ENCODE measurements at places on chromosomes 4 and X.

- DNase-seq = no peak
These were observed 171.4 kb downstream of the SH3KBP1 start for GRCh38 chrX:19715711-19716638.

GRCh38 chrX:103687073-103687695, 685 bp upstream of the MORF4L2 start:
- DNase-seq = no peak

- no peak for DNase-seq
These were observed 156.5 kb upstream of the ATP6AP2 start for GRCh38 chrX:40424259-40424658.

DNA sequence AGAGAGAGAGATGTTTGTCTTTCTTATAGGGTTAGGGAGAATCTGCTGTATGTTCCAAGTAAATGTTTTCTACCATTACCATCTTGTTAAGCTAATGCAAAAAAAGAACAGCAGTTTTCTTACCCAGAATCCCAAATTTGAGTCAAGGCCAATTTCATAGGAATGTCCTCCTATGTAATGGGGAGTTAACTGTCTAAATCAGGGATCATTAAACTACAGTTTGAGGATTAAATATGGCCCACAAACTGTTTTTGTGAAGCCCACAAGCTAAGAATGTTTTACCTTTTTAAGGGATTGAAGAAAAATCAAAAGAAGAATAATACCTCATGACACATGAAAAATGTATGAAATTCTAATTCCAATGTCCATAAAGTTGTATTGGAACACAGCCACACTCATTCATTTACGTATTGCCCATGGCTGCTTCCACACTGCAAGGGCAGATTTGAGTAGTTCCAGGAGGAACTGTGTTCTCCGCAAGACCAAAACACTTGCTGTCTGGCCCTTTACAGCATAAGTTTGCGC, 113.2 kb upstream of the SPRY1 start:
- DNase-seq = no peak

DNA sequence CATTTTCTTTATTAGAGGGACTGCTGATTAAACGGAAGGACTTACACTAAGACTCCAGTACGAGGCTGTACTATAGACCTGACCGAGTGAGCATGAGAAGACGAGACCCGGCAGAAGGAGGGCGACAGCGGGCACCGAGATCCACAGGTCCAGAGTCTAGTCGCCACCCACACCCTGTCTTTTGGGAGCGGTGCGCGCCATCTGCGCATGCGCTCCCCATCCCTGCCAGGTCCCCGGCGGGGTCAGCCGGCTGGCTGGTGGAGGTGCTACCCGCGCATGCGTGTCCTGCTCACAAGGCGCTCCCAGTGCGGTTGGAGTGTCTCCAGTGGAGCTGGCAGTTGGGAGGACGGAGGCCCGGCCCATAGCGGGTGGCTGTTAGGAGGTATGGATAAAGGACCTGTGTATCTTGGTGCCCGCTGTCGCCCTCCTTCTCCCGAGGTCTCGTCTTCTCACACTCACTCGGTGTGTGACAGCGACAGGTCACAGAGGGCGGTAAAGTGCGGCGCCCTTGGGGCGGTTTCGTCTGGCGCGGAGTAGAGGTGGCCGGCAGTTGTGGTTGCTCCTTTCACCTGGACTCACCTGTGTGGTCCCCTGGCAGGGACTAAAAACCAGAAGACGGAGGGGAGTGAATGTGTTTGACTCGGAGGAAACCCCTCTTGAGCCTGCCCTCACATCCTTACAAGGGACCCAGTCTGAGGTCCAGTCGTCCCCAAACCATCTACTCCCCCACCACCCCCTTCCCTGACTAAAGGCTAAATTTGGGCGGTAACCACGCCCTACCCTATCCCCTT, 7.6 kb upstream of the HSD17B10 start:
- DNase-seq = peak; percentile 77

- DNase-seq = no peak
These were observed 3.5 kb downstream of the ZXDA start for GRCh38 chrX:57906790-57907189.

GRCh38 chrX:12210971-12211370, 72.7 kb downstream of the FRMPD4 start:
- no peak for DNase-seq

DNA sequence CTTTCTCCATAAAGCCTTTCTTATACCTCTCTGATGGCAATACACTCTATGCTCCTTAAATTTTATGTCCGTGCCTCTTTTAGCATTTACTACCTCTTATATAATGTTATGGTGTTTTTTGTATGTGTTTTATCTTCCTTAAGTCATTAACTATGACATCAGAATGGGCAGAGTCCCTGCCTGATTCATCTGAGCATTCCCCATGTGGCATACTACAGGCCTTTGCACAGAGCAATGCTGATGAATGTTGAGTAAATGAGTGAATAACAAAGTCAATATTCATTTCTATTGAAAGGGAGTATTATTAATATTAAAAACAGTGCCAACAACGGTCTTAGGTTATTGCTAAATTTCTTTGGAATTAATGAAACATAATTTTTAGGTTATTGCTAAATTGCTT, 18.8 kb upstream of the RPS6KA3 start:
- no peak for DNase-seq

- DNase-seq = no peak
These were observed 114.7 kb downstream of the COX18 start for GRCh38 chr4:72954811-72955210.

DNA sequence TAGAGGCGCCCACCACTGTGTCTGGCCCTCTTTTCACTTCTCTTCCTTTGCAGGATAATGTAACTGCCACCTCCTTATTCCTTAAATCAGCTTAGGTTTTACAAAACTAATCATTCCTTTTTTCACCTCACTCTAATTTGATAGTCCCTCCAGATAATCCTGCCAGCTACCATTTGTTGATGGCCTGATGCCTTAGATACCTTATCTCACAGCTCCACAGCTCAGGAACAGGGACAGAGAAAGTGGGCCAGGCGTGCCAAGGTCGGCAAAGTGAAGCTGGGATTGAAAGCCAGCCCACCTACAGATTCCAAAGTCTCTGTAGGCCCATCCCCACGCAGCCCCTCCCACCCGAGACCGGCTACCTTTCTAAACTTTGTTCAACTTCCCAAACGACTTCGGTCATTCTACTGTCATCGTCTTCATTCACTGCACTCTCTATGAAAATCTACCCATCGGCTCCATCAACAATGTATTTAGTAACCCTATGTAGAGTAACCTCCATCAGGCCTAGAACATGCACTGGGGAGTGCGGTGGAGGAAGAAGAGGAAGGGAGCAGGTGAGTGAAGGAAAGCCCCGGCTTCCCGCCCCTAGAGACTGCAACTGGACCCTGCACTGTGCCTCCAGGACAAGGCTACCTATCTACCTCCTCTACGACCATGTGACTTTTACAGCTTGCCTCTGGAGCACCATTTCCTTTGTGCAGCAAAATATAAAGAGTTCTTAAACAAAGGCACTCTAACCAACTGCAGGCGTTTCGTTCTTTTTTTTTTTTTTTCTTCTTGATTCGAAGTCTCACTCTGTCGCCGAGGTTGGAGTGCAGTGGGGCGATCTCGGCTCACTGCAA, 1.5 kb downstream of the CASP6 start:
- no peak for DNase-seq

DNA sequence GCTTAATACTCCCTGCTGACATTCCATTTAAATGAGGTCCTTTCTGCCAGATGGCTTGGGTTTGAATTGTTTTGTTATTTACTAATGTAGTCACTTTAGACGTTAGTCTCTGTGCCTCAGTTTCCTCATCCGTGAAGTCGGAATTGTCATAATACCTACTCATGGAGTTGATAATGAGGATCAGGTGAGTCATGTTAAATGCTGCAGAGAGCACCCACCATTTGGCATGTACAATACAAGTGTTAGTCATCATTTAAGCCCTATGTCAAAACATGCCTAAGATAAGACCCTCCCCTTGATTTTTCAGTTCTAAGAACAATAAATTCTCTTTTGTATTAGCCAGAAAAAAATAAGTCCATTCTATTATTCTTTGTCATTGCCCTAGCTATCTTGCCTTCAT, 534.8 kb upstream of the HTR2C start:
- no peak for DNase-seq

- DNase-seq = no peak
These were observed 82.6 kb upstream of the SLITRK2 start for GRCh38 chrX:145735036-145735435.

DNA sequence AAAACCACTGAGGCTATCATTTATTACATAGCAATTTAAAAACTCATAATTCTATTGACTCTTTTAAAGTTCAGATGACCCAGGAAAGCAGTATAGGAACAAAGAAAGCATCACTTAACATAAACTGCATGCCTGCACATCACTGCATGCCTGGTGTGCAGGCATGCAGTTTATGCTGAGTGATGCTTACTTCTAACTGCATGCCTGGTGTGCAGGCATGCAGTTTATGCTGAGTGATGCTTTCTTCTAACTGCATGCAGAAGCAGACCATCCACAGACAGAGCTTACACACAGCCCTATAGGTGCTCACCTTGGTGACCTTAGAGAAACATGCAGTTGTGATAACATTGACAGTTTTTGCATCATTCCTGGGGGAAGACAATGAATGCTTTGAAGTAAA, 17.0 kb downstream of the SDAD1 start:
- DNase-seq = peak; percentile 69

GRCh38 chr4:137707626-137708025, 175.3 kb upstream of the PCDH18 start:
- no peak for DNase-seq

- DNase-seq = no peak
These were observed 5.2 kb downstream of the GABRA3 start for GRCh38 chrX:152445926-152446325.

DNA sequence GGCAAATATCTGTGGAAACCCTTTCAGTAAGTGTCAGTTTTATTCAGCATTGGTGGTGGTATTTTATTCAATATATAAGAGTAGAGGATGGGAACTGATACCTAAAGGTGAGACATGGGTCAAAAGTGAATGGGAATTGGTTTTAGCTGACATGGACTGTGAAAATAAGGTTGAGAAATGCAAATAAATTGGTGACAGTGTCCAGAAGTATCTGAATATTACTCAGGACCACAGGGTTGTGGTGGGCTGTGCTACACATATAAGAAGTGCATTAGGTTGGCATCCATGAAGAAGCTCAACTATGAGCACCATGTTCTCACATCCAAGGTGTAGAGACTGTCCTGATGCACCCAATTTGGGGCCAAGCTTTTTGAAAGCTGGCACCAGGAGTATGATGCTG, 45.0 kb downstream of the ETDC start:
- DNase-seq = no peak

DNA sequence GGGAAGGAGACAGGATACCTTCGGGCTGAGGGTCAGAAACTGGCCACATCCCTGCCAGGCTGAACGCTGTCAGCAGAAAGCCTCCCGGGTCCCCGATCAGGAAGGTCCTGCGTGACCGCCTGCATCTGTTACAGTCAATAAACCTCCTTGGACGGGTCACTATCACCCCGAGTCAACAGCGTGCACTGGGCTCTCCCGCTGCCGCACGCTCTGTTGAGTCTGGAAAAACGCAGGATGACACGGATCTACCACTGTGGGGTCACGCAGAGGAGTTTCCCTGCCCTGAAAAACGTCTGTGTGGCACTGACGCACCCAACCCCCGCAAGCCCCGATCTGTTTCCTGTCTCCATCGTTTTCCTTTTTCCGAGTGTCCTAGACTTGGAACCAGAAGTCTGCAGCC, 12.1 kb downstream of the PPP2R3B start:
- no peak for DNase-seq
